ENCODE measurements at places on chromosomes 13 and 19.

- peak; percentile 58 for DNase-seq
These were observed 63.4 kb upstream of the C1QTNF9B start for GRCh38 chr13:23960566-23961156.

- no peak for DNase-seq
These were observed 7.0 kb upstream of the TSC22D1 start for GRCh38 chr13:44583137-44583536.

GRCh38 chr19:48400018-48400742 lies 6.7 kb downstream of the GRIN2D start:
- peak; percentile 81 for DNase-seq

DNA sequence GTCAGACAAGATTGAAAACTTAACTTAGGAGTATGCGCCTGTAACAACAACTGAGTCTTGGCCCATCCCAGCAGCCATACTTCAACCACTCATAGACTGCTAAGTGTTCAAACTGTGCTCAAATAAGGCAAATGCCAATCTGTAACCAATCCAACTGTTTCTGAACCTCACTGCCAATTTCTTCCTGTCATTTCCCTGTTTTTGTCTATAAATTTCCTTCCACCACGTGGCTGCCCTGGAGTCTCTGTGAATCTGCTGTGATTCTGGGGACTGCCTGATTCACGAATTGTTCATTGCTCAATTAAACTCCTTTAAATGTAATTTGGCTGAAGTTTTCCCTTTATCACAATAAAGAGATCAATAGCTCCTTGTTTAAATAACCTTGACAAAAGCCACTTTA lies 50.8 kb upstream of the FREM2 start:
- DNase-seq = no peak

- DNase-seq = no peak
These were observed 38.8 kb downstream of the ARHGEF7 start for GRCh38 chr13:111153977-111154332.

GRCh38 chr13:101230271-101230890 lies 185.9 kb downstream of the NALCN start:
- no peak for DNase-seq

- DNase-seq = no peak
These were observed 5.9 kb upstream of the SRRM5 start for GRCh38 chr19:43605875-43606568.

- no peak for DNase-seq
These were observed 8.0 kb downstream of the APC2 start for GRCh38 chr19:1457892-1458291.

GRCh38 chr13:77725071-77725470 lies 27.6 kb downstream of the SLAIN1 start:
- no peak for DNase-seq

GRCh38 chr19:29428071-29428470 lies 97.7 kb upstream of the VSTM2B start:
- no peak for DNase-seq

DNA sequence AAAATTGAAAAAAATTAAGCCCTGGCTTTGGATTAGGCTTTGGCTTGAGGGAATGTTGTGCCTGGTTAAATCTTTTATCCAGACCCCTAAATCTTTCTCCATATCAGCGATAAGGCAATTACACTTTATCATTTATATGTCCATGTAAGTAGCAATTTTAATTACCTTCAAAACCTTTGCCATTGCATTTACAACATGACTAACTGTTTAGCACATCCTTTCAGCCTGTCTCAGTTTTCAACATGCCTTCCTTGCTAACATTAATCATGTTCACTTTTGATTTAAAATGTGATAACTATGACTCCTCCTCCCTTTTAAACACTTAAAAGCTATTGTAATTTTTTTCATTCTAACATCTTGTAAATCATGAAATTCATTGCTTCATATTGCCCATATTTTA lies 583.7 kb downstream of the SLITRK1 start:
- DNase-seq = no peak

- peak; percentile 9 for DNase-seq
These were observed 442 bp upstream of the FGF14 start for GRCh38 chr13:102402290-102402689.

DNA sequence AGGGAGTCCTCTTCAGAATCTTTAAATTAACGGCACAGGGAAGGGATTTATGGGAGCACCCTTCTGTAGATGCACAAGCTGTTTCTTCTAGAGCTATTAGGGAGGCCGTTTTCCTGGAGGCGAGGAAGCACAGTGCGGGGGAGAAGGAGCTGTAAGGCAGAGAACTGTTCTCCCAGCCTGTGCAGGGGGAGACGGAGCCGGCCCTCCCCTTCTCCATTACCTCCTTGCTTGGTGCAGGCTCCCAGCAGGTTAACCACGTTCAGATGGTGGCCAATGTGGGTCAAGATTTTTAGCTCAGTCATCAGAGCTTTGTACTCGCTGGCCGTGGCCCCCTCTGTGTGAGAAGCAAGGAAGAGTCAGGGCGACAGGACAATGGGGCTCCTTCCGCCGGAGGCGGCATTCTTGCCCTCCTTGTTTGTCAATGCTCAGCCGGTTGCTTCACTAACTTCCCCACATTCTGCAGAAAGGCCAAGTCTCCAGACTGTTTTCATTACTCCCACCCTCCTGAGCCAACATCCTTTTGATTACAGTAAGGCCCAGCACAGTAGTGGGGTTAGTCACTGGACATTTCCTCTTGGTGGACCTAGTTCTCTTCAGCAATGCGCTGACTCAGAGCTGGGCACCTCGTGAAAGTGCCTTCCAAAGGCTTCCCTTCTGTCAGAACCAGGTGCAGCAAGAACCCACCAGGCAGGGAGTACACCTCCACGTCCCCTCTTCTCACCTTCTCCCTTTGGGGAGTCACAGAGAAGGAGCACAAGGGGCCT lies 165.4 kb downstream of the FLT1 start:
- peak; percentile 98 for DNase-seq

DNA sequence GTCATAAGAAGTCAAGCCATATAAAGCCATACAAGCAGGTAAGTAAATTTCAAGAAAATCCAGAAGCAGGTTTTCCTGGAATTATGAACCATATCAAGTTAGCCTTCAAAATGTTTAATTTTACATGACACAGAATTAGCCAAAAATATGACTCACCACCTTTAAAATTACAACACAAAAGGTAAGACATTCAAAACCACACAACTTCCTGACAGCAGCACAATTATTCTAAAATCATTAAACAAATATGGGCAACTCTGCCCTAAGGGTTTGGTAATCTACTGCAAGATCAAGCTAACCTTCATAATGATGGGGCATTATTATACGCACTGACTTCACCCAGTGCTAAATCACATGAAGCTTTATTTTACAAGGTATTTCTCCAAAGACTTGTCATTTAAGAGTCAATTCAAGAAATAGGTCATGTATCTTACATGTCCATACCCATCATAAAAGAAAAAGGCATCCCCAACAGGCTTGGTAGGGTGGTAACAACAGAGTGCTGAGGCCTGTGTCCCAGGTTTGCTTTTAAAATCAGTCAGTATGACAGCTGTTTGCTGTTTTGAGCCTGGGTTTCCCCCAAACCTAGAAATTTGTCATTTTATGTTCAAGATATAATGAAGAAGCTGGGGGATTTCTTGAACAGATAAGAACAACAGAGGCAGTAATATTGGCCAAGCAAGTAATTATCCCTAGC lies 15.2 kb downstream of the RCBTB1 start:
- DNase-seq = peak; percentile 11

DNA sequence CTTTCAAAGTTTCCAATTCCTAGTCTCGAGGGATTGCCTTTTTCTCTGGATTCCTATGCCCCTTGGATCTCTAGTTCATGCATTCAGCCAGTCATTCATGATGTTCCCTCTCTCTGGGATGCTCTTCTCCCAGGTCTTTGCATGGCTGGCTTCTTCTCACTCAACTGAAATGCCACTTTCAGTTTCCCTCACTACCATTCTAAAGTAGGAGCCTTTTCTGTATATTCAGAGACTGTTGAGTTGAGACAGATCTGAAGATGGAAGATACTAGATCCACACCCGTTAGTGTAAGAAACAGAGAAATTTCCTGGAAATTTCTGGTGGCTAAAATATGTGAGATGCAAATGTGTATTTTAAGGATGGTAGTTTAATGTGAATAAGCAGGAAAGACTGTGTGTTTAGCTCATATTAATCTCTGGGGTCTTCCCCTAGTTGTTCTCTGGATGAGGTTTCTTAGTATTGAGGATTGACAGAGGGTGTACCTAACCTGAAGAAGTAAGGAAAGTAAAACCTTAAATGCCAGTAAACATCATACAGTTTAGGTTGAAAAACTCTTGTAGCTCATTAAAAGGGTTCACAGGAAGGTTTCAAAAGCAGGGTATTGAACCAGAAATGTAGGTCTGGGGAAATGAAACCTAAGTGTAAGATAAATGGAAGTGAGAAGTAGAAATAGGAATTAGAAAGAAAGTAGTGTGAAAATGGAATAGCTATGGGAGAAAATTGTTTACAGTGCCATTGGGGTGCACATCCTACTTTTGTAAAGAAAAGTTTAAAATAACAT lies 331.3 kb downstream of the NDFIP2 start:
- DNase-seq = no peak

DNA sequence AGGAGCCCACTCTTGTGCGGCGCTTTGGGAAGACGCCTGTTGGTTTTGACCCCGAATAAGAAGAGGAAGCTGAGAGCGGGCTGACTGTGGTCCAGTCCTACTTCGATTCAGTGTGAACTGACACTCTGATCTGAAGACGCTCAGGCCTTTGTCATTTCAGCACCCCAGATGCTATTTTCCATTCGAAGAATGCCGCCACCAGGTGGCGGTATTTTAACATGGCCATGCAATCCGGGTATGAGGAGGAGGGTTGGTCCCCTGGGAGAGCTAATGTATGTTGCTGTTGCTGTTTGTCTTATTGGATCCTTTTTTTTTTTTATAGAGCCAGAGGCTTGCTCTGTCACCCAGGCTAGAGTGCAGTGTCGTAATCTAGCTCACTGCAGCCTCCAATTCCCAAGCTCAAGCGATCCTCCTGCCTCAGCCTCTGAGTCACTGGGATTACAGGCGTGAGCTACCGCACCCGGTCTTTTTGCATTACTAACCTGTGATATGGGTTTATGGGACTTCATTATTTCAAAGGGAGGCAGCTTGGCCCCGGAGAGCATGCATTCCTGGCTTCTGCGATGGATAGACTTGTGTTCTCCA lies 803 bp upstream of the TIMM44 start:
- peak; percentile 88 for DNase-seq

- peak; percentile 44 for DNase-seq
These were observed 8.6 kb downstream of the RDH8 start for GRCh38 chr19:10021863-10022262.

- DNase-seq = peak; percentile 86
These were observed 7.3 kb downstream of the SGTA start for GRCh38 chr19:2775556-2776430.

GRCh38 chr13:65966991-65967451 lies 1263.1 kb downstream of the PCDH9 start:
- peak; percentile 55 for DNase-seq

DNA sequence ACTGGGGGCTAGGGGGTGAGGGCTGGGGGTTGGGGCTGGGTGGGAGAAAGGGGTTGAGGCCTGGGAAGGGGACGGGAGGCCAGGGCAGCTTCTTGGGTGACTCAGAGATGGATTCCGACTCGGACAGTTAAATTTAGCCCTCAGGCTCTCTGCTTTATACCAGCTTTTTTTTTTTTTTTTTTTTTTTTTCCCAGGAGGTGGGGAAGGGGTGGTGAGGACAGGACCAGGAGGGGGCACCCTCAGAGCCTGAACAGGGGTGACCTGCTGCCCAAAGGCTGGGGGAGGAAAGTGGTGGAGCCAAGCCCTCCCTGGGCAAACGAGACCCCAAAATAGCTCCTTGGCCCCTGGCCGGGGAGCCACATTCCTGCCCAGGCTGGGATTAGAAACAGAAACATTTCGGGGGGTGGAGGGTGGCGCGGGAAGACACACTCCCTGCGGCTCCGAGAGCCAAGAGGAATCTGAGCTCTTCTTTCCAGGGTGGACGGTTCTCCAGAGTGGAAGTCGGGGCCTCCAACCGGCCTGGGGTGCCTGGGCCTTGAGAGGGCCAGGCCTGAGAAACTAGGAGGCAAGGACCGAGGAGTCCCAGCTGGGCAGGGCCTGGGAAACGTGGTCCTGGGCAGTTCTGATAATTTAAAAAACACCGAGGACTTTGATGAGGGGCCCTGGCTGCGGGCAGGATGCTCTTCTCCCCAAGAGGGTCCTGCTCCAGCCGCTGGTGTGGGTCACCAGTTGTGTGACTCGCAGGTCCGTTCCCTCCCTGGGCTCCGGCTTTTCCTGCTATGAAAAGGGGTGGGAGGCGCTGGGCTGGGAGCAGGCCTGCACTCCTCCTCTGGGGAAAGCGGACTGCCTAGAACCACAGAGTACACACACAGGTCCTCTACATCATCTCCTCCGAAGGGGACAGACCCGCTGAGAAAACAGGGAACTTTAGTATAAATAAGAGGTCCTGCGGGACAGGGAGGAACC lies 813 bp upstream of the DMPK start:
- no peak for DNase-seq

DNA sequence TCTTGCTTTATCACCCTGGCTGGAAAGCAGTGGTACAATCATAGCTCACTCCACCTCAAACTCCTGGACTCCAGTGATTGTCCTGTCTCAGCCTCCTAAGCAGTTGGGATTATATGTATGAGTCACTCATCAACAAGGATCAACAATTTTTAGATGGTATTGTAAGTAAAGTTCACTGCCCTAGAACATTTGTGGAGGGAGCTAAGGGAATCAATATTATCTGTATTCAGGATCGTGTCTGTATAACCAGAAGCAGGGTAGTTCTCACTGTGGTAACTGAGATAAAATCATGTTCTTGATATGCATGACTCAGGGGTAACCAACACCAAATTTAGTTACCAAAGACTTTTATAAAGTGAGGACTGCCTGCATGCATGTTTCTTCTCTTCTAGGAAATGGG lies 27.0 kb downstream of the ZMYM5 start:
- no peak for DNase-seq

GRCh38 chr13:43911278-43911677 lies 31.6 kb downstream of the LACC1 start:
- no peak for DNase-seq

- peak; percentile 20 for DNase-seq
These were observed 5.6 kb downstream of the NANOS2 start for GRCh38 chr19:45908956-45909355.

GRCh38 chr19:39138221-39139211 lies 12.9 kb downstream of the PAK4 start:
- DNase-seq = no peak

DNA sequence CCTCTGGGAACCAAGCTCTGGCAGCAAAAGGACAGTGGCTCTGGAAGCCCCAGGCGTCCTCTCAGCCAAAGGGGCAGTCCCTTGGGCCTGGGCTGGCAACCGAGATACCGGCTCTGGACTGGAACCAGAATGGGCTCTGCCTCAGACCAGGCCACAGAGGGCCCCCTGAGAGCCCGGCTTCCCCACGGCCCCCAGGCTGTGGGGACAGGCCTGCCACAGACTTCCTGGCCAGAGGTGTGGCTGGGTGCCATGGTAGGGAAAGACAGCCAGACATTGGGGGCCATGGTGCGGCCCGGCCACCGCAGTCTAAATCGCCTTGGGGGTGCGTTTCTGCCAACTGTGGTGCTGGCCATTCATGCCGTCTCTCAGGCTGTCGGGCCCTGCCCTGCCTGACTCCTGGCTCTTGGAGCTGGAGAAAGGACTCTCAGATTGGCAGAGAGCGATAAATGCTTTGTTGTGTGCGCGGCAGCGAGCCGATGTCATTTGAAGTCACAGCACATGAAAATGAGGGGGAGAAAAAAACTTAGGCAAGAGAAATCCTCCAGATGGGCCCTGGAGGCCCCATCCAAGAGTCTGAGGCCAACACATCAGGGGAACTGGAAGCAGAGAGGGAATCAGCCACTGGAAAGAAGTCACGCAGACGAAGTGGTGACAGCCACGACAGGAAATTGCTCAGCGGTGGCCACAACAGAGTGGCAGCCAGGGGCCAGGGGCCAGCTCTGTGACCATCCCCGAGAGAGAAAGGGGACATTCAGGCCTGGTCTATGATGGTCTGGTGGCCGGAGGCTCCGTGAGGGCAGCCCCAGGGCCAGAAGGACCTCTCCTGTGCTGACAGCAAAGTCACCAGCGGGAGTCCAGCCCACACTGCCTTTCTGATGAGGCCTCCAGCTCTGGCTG lies 26.5 kb downstream of the SH3GL1 start:
- DNase-seq = no peak
